ENCODE measurements at places on chromosomes 11 and 22.

- no peak for DNase-seq
Observed at GRCh38 chr22:35616043-35616442, 1.1 kb downstream of the MB start.

- no peak for DNase-seq
Observed at GRCh38 chr22:34502821-34503220, 563.1 kb upstream of the ISX start.

- DNase-seq = no peak
Observed at GRCh38 chr11:44977493-44977984, 26.9 kb upstream of the TP53I11 start.

DNA sequence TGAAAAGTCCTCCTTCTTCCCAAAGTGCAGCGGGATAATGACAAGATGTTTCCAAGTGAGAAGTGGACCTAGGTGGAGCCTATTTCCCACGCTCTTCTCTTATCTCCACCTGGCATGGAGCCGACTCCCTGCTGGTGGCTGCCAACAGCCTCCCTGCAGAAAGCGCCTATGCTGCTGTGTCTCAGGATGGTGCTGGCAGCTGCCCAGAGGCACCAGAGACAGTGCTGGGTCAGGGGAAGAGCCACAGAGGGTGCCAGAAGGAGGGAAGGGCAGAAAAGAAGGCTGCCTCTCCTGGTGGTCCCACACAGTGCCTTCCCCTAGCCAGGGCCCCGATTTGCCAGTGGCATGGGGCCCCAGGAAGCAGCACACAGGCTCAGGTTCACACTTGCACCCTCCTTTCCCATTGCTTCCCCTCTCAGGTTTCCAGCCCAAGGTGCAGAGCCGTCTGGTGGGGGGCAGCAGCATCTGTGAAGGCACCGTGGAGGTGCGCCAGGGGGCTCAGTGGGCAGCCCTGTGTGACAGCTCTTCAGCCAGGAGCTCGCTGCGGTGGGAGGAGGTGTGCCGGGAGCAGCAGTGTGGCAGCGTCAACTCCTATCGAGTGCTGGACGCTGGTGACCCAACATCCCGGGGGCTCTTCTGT, 19.0 kb downstream of the CD5 start:
- DNase-seq = no peak

DNA sequence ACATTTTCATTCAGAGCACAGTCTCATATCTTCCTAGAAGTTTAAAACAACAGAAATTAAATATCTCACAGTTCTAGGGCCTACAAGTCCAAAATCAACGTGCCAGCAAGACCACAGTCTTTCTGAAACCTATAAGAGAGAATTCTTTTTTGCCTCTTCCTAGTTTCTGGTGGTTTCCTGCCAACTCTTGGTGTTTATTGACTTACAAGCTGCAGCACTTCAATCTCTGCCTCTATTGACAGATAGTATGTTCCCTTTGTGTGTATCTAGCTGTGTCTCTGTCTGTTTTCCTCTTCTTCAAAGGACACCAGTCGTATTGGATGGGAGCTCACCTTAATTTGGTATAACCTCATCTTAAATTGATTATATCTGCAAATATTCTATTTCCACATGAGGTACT, 347.5 kb downstream of the DCDC1 start:
- no peak for DNase-seq

DNA sequence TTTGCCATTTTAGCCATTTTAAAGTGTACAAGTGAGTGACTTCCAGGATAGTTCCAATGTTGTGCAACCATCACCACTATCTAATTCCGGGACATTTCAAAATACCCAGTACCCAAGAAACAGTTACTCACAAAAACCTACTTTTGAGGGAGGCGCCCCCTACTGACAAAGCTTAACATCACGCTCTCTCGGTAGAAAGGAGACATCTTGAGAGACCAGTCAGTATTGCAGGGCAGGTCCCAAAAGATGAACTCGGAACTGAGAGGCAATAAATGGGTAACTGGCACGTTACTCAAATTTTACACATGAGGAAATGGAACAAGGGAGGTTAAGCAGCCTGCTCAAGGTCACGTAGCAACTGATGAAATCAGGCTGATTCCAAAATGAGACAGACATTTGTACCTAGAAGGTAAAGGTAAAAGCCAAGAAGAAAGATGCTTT, 50.0 kb upstream of the POU2AF1 start:
- peak; percentile 23 for DNase-seq

DNA sequence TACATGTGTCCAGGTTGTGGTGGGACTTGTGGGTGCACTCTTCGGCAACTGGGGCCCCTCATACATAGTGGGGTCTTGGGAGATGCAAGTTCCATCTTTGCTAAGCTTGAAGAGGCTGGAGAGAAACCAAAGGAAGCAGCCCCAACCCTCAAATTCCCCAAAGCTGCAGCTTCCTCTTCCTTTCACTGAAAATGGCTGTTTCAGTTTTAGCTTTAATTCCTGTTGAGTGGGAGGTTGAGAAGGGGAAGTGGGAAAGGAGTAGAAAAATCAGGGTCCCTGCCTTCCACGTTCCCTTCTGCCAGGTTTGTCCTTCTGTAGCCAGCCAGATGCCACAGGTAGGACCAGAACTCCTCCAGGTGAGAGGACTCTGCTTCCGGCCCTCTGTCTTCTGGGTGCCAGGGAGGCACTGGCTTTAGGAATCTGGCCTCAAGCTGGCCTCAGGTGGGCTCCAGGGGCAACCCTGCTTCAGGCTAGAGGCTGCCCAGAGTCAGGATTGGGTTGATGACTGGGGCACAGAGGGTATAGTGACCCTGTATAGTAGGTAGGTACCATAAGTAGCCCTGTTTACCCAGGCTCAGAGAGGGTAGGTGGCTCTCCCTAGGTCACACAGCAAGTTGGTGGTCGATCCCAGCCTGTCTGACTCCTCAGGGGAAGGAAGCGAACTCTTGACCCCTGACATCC, 16.2 kb downstream of the P2RY6 start:
- DNase-seq = no peak

DNA sequence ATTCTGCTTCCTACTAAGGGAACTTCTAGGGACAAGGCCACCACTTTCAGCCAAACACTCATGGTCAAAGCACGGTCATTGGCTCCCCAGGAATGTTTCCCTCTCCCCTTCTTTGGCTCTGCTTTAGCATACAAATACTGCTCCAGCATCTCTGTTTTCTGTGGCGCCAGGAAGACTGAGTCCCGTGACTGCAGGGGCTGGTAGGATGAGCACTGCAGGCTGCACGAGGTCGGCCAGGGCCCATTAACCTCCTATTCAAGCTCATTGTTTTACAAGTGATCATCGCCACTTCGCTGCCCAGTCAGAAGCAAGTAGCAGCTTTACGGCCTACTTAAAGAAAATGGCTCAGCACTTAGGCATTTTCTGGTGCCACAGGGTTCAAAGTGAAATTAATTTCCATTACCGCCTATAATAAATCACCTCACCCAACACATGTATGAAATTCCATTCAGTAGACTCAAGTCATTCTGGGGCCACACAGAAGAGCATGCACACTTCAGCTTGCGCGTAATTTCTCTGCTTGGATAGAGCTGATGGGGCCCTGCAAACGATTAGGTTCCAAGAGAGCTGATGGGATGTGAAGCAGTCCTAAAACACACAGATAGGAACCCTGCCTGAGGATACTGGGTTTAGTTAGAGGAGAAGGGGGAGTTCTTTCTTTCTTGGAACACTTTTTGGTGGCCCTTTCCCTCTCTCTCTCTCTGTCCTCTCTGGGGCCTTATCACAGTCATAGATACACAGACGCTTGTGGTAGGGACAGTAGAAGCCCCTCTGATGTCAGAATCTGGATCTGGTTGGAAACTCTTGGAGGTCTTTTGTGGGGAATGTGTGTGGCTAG, 173.7 kb downstream of the KIF18A start:
- DNase-seq = no peak

- DNase-seq = no peak
Observed at GRCh38 chr11:69615545-69616278, 25.2 kb upstream of the CCND1 start.

DNA sequence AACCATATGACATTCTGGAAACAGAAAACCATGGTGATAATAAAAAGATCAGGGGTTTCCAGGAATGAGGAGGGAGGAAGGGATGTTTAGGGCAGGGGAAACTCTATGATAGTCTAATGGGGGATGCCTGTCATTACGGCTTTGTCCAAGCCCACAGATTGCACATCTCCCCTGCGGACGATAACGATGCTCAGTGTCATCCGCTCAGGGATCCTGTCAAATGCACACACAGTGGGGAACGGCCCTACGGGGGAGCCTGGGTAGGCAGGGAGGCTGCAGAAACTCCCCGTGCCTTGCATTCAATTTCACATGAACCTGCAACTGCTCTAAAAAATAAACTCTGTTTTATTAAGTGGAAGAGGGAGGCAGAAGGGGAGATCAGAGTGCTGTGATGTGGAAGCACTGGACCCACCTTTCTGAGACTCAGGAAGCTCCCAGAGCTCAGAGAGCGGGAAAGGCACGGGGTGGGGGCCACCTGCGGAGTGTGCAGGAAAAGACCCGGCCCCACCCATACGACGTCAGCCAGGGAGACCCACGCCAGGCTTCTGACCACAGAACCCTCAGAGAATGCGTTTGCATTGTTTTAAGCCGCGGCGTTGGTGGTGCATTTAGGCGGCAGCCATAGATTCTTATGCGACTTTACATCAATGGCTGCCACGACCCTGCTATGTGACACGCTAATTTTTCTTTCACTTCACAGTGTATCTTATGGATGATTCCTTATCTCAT, 543.5 kb downstream of the BRD1 start:
- DNase-seq = no peak

DNA sequence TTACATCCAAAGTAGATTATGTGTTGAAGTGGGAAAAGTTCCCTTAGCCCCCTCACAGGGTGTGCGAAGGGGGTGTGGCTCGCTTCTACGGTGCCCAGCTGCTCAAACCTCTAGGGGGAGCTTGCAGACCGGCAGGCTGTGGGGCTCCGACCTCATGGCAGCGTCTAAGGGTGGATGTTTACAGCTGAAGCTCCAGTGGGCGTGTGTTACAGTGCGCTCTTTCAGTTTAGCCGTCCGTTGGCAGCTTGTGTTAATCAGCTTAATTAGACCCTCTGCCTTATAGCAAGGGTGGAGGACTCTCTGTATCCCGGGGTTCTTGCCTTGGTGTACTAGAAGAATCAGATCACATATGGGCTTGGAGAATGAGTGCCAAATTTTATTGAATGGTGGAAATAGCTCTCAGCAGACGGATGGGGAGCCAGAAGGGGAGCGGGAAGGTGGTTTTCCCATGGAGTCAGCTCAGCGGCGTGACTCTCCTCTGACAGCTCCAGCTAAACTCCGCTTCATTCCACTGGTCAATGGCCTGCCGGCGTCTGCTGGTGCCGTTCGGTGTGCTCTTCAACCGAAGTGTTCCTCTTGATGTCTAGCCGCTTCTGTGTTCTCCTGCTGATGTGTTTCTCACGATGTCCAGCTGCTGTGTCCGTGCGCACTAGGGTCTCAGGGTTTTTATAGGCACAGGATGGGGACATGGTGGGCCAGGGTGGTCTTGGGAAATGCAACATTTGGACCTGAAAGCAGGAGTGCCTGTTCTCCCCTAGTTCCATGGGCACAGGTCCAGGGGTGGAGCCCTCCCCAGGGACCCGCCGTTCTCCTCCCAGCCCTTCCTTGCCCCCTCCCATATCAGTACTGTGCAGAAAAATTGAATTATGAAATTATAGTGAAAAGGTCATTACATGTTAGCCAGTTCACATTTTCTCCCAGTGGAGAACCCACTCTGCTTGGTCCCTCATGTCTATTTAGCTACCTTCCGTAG, 28.6 kb upstream of the OR10G7 start:
- DNase-seq = no peak

DNA sequence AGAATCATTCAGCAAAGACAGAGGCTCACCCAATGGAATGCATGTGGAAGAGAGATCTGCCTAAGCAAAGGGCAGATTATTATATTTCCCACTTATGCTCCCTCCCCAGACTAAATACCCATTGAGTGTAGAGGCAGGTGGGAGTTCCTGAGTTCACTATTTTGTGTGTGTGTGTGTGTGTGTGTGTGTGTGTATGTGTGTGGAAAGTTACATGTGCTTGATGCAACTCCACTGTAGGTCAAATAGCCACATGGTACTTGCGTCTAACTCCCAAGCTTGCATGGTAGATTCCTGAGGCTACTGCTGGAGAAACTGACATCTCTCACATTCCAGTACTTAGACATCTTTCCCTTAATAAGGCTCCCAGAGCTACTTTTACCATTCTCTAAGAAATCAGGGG, 3.4 kb upstream of the COPB1 start:
- DNase-seq = no peak

DNA sequence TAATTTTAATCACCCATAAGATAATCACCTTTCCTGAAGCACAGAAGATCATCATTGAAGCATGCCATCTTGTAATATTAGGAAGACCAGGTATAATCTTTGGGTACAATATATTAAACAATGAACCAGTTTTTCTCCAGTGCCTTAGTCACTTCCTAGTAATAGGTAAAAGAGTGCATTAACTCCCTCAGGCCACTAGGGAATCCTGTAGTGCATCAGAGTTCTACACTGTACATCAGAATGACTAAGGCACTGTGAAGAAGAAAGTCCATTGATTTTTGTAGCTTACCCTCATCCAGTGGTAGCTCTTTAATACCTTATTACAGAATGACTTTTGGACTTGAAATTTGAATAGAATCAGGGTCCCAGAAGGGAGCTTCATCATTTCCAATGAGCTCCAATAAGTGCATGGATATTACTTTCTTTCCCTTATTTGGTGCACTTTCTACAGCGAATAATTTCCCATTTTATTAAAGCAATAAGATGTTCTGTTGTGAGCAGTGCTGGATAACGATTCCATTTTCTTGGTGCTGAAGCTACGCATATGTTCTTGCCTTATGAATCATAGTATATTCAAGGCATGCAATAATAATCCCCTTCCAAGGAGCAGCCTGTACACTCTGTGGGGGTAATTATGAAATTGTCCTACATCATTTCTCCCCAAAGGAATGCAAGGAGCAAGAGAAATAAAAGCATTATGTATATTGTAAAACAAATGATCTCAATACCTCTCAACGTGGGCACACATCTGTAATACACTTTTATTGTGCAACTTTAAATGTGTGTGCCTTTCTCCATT, 4.7 kb downstream of the C11orf87 start:
- no peak for DNase-seq

GRCh38 chr22:46373159-46373558, 37.6 kb downstream of the TRMU start:
- DNase-seq = no peak

- DNase-seq = no peak
Observed at GRCh38 chr11:1073851-1074243, 827 bp upstream of the MUC2 start.

- no peak for DNase-seq
Observed at GRCh38 chr22:17218341-17218740, 894 bp downstream of the ADA2 start.

GRCh38 chr22:37062376-37062675, 10.8 kb downstream of the KCTD17 start:
- DNase-seq = no peak

- DNase-seq = no peak
Observed at GRCh38 chr11:102254047-102254446, 63.2 kb upstream of the BIRC3 start.

DNA sequence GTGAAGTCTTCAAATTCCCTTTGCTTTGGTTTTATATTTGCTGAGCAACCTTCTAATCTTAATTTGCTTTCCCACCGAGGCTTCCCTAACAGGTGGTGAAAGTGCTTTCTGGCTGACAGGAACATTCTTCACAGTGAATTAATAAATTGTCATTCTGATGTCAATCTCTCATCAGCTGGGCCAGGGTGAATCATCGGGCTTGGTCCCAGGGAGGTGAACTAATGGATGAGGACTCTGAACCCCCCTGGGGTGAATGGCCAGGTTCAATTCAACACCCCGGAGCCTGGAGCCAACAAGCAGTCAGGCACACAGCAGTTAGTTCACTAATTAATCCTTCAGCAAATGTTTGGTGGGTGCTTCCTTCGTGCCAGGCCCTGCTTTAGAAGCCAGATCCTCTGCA, 155.4 kb upstream of the PDGFD start:
- no peak for DNase-seq

- DNase-seq = no peak
Observed at GRCh38 chr22:27382947-27383346, 418.6 kb downstream of the MN1 start.
